AG20443 (cell line): ENCODE measurements at places on chromosomes 2 and 18.
A peak's percentile ranks its signal among the peaks of the same experiment; 100 is the strongest.

DNA sequence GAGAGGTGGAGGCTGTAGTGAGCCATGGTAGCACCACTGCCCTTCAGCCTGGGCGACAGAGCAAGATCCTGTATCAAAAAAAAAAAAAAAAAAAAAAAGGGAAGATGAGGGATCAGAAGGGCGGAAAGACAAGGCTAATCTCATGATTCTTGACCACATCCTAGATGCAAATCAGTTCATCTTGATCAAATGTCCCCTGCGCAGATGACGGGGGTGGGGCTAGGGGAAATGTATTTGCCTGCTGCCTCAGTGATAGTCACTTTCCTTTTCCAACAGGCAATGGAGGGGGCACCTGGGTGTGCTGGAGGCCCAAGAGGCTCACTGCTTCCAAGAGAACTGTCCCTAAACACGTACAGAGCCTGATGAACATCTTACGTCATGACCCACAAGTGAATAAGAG is 3.7 kb upstream of the EMILIN2 start:
- no peak for DNase-seq

DNA sequence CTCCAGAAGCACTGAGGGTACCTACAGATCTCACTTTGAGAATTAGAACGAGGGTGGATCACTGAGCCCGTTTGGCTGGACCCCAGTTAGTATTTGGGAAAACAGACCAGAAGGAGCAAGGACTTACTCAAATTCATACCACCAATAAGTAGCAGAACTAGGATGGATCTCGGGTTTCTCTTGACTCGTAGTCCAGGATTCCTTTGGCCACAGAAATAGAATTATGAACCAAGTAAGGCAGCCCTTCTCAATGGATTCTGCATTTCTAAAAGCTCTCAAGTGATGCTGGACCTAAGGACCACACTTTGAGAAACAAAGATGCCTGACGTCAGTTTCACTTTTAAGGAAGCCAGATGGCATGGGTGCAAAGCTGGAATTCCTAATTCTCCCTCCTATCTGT is 153.0 kb downstream of the KLHL29 start:
- peak; percentile 28 for DNase-seq

- peak; percentile 72 for DNase-seq
Observed at GRCh38 chr2:1742681-1743395, 1.5 kb downstream of the PXDN start.

DNA sequence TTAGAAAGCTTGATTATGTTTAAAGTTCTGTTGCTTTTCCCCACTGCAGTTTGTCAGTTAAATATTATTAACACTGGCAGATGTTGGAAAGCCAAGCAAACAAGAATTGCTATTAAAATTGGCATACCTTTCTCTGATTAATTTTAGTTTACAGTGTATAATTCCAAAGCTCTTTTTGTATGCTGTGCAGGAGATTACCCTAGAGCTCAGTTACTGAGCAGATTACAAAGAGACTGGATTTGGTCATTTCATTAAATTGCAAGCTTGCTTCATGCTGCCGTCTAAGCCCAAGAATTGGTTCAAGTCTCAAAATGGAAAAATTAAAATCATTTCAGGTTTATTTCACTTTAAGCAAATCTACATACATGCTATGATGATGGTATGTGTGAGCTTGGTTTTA is 2.3 kb downstream of the ASAP2 start:
- no peak for DNase-seq

- peak; percentile 9 for DNase-seq
Observed at GRCh38 chr2:149611100-149611820, 23.7 kb upstream of the MMADHC start.

DNA sequence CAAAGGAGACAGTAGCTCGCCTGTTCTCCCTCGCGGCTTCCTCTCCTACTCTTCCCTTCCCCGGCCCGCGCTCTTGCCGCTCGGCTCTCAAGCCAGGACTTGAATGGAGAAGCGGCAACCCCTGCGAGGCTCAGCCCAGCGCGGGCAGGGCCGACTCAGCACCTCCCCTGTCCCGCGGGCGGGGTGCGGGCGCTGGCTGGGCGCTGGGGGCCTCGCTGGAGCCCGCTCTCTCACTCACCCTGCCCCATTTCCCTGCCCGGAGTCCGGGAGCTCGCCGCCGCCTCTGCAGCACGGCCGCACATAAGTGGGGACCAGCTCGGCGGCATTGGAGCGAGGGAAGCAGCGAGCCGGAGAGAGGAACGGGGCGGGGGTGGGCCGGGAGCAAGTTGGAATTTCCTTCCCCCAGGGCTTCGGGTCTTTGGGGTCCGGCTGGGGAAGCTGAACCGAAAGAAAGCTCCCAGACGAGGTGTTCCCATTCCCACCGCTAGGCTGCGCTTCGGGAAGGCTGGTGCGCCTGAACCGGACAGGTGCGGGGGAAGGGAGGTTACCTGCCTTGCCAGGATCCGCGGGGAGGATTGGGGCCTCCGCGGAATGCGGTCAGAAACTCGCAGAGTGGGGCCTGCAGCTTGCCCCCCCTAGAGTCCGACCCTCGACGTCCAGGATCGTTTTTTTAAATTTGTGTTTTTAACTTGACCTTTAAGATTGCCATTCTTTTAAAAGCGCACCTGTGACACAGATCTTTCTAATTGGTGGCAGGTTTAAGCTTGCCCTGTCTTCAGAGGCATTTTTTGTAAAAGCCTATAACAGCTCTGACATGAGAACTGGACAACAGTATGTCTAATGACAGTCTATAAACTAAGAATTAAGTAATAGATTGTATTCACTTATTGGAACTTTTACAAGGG is at the start of gene COBLL1:
Gene COBLL1 (minus strand): TSS at position 105 of the 905 bp plus-strand sequence. CDS start 627 bp downstream, outside the sequence.
- peak; percentile 77 for DNase-seq

GRCh38 chr2:182240862-182241371 is 185.9 kb downstream of the PDE1A start:
- DNase-seq = peak; percentile 17

- DNase-seq = no peak
Observed at GRCh38 chr2:238774071-238774470, 73.8 kb upstream of the TWIST2 start.
